Esophagus (tissue), 2 donors: ENCODE measurements at places on chromosomes 7 and 10. TPM values are rescaled to one million over a fixed set of nuclear protein-coding genes. Genes with fewer than 3 reads are reported as not detected.

The MRPL32 gene
- polyA plus RNA-seq = 59.8 TPM

The CARD11 gene
- polyA plus RNA-seq = 0.66 TPM

The INPP5A gene
- polyA plus RNA-seq = 12.7 TPM

The GPR37 gene
- 3.6 TPM for polyA plus RNA-seq
